ENCODE measurements at places on chromosomes 6 and 20. TPM values are rescaled to one million over a fixed set of nuclear protein-coding genes. Genes with fewer than 3 reads are reported as not detected.

GRCh38 chr6:4941782-4942672, 61.8 kb downstream of the RPP40 start:
- peak; percentile 91 for DNase-seq

DNA sequence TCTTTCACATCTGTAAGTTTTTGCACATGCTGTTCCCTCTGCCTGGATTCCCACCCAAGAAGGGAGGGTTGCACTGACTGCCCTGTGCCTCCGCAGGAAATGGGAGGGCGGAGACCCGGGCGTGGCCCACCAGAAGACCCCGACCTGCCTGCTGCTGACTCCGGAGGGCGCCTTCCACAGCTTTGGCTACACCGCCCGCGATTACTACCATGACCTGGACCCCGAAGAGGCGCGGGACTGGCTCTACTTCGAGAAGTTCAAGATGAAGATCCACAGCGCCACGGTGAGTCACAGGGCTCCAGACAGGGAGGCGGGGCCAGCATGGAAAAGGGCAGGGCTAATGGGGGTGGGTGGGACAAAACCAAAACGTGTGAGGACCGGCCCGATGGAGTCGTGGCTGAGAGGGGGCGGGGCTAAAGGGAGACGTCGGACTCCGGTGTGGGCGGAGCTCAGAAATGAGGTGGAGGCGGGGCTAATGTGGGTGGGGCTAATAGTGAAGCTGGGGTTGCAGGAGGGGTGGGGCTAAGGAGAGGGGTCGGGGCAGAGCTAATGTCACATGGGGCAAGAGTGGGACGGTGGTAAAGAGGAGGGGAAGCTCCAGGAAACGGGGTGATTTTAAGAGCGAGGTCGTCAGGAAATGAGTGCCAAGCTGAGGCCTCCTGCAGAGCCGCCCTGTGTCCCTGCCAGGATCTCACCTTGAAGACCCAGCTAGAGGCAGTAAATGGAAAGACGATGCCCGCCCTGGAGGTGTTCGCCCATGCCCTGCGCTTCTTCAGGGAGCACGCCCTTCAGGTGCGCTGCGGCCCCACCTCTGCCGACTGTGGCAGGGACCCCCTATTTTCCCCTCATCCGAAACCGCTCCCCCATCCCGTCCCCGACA, 12.6 kb downstream of the HSPA12B start:
- no peak for DNase-seq

DNA sequence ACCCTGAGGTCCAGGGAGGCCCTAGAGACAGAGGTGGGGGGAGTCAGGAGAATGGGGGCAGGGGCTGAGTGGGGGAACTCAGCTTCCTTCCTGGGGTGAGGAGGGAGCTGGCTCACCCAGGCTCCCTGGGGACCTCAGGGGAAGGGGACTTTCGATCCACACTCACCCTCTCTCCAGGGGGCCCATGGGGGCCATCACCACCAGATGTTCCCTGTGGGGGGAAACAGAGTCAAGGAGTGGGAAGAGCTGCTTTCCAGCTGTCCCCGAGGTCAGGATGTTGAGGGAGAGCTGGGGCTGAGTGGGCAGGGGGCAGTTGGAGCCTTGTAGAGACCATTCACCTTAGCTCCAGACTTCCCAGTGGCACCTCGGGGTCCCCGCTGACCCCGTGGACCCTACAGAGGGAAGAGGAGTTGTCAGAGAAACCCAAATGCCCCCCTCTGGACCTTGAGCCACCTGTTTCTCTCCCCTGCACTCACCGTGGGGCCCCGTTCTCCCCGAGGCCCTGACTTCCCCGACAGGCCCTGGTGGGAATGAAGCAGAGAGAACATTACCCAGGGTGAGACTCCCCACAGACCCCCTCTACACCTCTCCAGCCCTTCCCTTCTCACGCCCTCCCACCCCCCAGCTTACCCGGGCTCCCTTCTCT, 18.6 kb downstream of the COL11A2 start:
- DNase-seq: no peak

The MLIP gene
- total RNA-seq: 2.9 TPM

GRCh38 chr20:33674294-33675135, at the start of gene NECAB3:
Gene NECAB3, minus strand, starts transcription at chr20:33674428. Its CDS starts 76 bp downstream, at chr20:33674352.
- DNase-seq: peak; percentile 86

- DNase-seq: peak; percentile 38
Measured at GRCh38 chr20:49385465-49385864, 97.0 kb downstream of the KCNB1 start.

The RIPOR3 gene
- 1.9 TPM for total RNA-seq

DNA sequence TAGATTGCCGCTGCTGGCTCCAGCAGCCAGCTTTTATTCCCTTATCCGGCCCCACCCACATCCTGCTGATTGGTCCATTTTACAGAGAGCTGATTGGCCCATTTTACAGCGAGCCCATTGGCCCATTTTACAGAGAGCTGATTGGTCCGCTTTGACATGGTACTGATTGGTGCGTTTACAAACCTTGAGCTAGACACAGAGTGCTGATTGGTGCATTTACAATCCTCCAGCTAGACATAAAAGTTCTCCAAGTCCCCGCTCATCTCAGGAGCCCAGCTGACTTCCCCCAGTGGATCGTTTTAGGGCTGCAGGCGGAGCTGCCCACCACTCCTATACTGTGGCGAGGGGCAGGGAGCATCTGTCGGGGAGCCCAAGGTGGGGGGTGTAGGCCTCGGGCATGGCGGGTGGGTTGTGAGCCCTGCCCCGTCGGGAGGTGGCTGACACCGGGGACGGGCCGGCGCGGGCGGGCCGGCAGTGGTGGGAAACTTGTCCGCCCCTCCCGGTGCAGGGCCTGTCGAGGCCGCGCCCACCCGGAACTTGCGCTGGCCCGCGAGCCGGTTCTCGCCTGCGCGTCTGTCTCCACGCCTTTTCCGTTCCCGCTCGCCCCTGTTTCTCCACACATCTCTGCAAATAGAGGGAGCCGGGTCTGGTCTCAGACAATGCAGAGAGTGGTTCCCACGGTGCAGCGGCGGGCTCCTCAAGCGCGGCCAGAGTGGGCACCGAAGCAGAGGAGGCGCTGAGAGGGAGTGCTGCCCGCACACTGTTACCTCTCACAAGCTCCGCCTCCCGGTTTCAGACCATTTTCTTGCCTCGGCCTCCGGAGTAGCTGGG, 86.1 kb upstream of the STMND1 start:
- DNase-seq: peak; percentile 55

The PLCB4 gene
- total RNA-seq: 7.2 TPM

DNA sequence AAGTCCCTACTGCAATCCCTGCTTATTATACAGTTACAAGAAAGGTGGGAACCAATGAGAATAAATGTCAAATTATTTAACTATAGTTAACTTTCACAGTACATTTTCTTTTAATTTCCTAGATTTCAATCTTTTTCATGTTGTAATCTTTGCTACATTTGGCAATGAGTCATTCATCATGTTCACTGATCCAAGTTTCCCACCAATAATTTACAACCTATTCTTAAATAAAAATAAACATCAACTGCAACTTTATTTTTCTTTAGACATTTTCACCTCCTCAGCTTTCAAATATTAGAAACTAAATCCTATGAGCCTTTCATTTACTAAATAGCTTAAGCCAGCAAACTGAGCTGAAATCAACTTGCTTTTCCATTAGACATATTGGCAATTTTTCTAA, 541.3 kb upstream of the BTBD3 start:
- DNase-seq: no peak

- no peak for DNase-seq
Measured at GRCh38 chr20:16284385-16285100, 288.7 kb downstream of the KIF16B start.

DNA sequence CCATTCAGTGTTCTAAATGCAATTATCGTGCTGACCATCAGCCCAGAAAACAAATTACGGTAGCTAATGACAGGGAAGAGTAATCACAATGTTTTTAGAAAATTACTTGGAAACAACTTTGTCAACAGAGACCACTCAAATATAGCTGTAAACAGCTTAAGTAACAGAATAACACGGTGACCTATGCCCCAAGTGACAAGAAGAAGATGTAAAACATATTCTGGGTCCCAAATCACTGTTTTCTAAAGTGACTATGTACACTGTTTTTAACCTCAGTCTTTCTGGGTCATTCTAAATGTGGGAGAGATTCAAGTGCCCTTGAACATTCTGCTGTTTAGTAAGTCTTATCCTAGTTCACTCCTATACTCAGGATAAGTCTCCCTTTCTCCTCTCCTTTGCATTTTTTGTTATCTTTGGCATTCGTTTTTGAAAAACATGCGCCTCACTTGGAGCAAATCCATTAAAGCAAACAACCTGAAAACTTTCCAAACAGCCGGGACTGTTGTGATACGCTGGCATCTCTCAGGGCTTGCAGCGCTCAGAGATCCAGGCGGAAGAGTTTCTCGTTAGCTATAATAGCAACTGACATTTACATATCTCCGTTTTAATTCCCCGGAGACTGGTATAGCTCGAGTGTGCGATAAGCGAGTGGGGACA, 114.5 kb upstream of the SOX4 start:
- peak; percentile 76 for DNase-seq

DNA sequence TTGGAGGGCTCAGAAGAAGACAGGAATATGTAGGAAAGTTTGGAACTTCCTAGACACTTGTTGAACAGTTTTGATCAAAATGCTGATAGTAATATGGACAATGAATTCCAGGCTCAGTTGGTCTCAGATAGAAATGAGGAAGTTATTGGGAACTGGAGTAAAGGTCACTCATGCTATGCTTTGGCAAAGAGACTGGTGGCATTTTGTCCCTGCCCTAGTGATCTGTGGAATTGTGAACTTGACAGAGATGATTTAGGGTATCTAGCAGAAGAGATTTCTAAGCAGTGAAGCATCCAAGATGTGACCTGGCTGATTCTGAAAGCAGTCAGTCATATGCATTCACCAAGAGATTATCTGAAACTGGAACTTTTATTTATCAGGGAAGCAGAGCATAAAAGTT, 45.1 kb downstream of the FRK start:
- no peak for DNase-seq

- no peak for DNase-seq
Measured at GRCh38 chr6:143601504-143601903, 76.3 kb upstream of the PHACTR2 start.

- no peak for DNase-seq
Measured at GRCh38 chr6:82875573-82876185, 190.0 kb downstream of the UBE3D start.

DNA sequence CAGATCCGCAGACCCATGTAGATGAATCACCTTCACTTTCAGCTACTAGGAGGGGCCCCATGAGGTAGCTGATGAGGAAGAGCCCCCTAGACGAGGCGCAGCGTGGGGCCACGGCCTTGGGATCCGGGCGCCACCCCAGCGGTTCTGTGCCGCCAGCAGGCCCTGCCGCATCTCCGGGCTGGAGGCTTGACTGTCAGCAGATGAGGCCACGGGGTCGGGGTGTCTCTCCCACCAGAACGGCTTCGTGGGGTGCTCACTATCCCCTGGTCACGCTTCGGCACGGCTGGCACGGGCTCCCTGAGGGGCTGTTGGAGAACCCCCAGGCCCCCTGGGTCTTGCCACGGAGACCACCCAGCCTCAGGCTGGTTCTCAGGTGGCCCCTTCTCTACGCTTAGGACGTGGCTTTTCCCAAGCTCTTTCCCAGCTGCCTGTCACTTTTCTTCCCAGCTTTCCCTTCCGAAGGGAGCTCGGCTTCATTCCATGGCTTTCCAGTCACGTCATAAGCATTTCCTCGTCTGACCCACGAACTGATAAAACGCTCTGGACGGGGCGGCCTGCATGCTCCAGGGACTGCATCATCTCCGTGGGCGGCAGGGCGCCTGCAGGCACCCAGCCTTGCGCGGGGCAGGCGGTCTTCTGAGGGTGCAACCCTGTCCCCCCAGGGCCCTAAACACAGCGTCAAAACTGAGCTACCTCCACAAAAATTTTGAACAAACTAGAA, 85.9 kb downstream of the THBS2 start:
- DNase-seq: peak; percentile 77

All from umbilical cord (tissue), 2 donors.